ENCODE measurements at places on chromosomes 2 and 18.

DNA sequence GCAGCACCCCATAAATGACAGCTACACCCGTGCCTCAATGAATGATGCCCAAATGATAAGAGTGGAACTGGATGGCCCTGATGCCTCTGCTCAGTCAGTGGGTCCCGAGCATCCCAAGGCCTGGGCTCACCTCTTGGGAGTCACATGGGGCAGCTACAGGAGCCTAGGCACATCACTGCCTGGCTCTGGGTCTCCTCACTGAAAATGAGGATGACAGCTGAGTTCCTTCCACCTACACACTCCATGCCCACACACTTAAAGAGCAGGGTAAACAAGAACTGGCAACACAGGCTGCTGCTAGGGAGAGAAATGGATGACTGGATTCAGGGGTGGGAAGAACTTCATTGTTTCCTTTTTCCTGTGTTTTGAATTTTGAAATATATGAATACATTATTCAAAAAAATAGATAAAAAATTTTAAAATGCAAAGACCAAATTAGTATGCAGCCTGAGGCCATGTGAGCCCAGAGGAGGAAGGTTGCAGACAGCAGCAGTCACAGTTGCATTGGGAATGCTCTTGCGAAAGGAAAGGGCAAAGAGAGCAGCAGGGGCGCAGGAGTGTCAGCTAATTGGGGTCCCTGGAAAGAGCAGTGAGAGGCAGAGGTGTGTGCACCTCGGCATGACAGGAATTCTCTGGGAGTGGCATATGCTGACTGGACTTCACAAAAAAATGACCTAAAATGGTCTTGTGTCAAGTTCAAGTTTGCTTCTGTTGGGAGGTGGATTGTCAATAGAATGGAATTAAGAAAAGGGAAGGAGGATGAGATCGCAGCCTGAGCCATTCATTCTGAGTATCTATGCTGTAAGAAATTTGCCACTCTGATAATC lies 327.1 kb downstream of the CELF4 start:
- DNase-seq: no peak

DNA sequence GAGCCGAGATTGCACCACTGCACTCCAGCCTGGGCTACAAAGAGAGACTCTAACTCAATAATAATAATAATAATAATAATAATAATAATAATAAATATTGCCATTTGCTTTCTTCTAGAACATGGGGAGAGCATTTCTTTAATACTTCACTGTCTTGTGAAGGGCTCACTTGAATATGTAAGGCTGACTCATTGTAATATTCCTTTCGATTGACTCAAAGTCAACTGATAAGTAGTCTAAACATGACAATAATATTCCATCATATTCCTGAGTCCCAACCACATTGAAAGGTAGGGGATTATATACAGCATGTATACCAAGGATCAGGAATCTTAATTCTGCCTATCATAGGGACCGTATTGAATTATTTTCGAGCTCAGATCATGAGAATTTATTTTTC lies 949.2 kb downstream of the DSC3 start:
- no peak for DNase-seq

DNA sequence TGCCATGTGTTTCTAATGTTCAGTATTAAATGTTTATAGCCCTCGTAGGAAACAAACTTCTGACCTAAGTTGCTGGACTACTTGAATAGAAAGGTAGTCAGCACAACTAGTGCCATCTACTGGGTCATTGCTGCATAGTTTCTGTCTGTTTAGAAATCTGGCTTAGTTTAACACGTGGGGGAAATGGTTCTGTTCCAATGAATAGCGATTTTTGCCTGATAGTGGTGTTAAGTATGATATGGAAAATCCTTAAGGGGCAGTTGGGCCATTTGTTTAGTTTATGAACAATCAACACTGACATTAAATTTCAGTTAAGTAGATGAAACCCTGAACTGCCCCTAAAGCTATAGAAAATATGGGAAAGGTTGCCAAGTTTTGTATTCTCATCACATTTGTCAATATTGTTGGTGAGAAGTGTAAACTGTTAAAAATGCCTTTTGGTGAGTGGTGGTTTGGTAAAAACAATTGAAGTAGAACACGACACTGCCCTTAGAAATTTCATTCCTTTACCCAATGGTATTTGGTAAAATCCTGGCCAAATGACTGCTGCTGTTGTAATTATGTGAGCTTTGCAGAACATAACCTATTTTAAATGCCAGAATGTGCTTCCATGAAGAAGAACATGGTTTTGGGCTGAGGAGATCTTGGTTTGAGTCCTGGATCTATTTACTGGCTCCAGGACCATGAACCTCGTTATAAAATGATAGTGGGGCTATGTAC lies 13.2 kb downstream of the NABP1 start:
- peak; percentile 34 for DNase-seq

DNA sequence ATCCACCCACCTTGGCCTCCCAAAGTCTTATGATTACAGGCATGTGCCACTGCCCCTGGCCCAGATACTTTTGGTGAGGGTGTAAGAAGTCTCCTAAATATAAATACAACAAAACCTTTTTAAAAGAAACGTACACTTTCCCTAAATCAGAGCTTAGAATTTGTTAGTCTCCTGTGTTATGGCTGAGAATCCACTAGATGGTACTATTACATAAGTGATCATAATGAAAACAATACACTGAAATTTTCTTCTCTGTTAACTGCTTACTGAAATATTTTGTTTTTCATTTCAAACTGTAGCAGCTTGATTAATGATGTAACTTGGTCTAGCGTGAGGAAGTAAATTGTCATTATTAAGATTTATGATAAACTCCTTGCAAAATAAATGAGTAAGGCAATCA lies 74.8 kb upstream of the FAM98A start:
- no peak for DNase-seq

- DNase-seq: no peak
Measured at GRCh38 chr2:46724107-46724506, 191.5 kb downstream of the MCFD2 start.

GRCh38 chr2:134120406-134120732 lies 133.5 kb upstream of the MGAT5 start:
- DNase-seq: no peak

DNA sequence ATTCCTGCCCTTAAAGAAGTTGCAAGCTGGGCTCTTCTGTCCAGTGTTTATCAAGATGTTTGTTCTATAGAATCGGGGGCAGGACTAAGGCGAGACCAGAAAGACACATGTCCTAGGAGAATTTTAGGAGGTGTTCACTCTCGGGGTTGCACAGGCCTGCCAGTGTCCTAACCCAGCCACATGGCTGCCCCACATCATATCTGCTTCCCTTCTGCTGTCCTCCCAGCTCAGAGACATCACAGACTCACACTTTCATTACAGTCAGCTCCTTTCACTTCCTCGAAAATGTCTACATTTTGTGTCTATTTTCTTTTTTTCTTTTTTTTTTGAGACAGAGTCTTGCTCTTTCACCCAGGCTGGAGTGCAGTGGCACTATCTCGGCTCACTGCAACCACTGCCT lies 10.7 kb upstream of the MRO start:
- no peak for DNase-seq

DNA sequence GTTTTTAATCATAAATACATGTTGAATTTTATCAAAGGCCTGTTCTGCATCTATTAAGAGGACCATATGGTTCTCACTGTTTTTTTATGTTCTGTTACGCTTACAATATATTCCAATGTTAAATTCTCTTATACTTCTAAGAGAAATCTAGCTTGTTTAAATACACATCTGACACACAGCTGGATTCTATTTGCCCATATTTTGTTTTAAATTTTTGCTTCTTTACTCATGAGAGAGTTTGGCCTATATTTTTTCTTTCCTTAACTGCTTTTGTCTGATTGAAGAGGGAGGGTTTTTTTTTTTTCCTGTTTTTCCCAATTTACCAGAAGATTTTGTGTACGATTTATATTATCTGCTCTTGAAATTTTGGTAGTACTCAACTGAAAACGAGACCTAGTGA lies 34.9 kb downstream of the RNF144A start:
- no peak for DNase-seq

- DNase-seq: no peak
Measured at GRCh38 chr2:28558918-28559317, 63.1 kb downstream of the PLB1 start.

DNA sequence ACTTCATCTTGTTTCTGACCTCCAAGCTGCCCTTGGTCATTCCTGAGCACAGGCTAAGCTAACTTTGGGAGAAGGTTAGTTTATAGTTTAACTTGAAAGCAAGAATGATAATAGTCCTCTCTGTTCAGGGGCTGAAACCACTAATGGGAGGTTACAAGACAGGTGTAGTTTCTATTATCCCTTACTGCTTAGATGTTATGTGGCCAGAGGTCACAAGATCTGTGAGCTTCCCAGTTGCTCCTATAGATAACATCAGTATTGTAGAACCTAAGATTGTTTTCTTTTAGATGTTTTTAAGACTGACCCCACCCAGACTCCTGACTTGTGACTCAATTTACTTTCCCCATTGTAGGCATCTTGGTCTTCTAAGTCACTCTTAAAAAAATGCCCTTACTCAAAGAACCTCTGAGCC lies 94.8 kb upstream of the LPIN2 start:
- DNase-seq: no peak

DNA sequence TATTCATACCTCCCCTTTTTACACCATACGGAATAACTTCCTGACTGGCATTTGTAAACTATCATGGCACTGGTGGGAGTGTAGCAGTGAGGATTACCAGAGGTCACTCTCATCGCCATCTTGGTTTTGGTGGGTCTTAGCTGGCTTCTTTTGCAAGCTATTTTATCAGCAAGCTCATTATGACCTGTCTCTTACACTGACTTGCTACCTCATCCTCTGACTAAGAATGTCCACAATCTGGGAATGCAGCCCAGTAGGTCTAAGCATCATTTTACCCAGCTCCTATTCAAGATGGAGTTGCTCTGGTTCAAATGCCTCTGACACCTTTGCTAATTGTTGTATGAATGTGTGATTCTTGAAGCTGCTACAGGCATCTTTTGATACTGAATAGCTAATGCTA lies 950.8 kb upstream of the SLC39A10 start:
- DNase-seq: no peak
